Large intestine (tissue), 12 donors: ENCODE measurements at places on chromosomes 11 and 22.

GRCh38 chr11:34593085-34593484 lies 27.8 kb upstream of the EHF start:
- no peak for DNase-seq

GRCh38 chr11:122478986-122479385 lies 176.5 kb upstream of the UBASH3B start:
- no peak for DNase-seq

- no peak for DNase-seq
These were observed 16.6 kb downstream of the PAK1 start for GRCh38 chr11:77457340-77457739.

- DNase-seq: no peak
These were observed 7.0 kb downstream of the CD81 start for GRCh38 chr11:2383852-2384804.

GRCh38 chr11:7690648-7691047 lies 15.6 kb downstream of the OVCH2 start:
- no peak for DNase-seq

GRCh38 chr11:20647976-20648565 lies 21.3 kb upstream of the NELL1 start:
- peak; percentile 27 for DNase-seq

- no peak for DNase-seq
These were observed 101.8 kb downstream of the NAV2 start for GRCh38 chr11:19814421-19814820.

- no peak for DNase-seq
These were observed 29.3 kb downstream of the NAT10 start for GRCh38 chr11:34134765-34135164.

- DNase-seq: no peak
These were observed 20.8 kb upstream of the ATP5MG start for GRCh38 chr11:118380571-118380970.
